ENCODE measurements at places on chromosomes 2 and 18.

DNA sequence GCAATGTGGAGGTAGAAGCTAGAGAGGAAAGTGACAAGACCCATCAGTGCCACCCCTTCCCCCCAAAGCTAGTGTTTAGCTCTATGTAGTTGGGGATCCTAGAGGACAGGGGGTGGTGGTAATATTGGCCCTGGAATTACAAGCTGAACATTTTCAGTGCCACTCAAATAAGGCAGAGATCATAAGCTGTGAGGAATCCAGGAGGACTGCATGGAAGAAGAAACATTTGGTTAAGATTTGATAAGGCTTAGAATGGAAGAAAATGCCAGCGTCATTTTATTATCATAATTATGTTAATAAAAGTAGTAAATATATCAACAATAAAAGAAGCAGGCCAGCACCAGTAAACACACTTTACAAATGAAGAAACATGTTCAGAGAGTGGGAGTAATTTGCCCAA, 33.7 kb downstream of the KCNK3 start:
- no peak for DNase-seq

DNA sequence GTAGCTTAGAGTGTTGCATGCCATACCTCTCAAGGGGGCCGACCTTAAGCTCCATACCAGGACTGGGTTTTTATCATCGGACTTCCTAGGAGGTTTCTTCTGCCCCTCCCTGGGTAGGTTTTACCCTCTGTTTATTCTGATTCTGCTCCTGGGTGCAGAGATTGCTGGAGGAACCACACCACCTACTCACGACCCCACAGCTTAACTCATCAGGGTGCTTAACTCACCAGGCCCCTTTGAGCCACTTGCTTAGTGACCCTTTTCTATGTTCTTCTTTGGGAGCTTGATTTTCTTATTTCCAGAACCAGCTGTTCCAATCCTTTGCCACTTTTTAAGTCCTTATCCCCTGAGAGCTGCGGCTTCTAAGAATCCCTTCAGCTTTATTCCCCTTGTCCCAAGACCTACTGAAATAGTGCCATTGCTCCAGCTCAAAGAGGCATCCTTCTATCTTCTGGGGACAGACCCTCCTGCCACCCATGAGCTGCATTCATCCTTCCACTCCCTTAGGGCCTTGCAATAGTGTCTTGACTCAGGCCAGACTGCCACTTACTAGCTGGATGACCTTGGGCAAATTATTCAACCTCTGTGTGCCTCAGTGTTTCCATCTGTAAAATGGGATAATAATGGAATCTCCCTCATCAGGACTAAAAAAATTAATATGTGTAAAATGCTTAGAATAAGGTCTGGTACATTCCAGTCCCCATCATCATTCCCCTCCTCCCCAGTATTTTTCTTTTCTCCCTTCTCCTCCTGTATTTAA, 5.8 kb downstream of the OXER1 start:
- DNase-seq = no peak

DNA sequence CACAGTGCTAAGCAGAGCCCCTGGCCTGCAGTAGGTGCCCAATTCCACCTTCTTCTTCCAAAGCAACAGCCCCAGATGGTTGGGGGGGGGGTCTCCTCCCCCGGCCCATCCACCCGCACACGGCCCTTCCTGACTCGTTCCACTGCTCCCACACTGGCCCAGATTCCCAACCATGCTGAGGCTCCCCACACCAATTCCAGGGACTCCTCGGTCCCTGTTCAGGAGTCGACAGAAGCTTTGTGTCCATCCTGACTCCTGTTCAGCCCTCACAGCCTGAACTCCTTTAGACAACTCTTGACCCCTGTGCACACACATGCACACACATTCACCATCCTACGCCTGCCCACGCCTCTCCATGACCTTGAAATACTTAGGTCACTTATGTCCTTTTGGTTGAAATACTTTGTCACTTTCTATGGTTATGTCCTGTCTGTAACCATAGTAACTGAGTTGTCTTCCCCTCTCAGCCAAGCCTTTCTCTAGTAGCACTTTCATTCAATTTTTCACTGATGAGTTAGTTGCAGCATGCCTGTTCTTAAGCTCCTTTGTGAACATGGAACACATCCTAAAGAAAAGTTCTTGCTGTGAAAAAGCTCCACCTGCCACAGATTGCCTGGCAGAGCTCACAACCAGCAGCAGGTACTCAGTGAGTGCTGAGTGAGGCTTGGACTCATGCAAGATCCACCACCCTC, 225.8 kb downstream of the SEPTIN10 start:
- DNase-seq = no peak

DNA sequence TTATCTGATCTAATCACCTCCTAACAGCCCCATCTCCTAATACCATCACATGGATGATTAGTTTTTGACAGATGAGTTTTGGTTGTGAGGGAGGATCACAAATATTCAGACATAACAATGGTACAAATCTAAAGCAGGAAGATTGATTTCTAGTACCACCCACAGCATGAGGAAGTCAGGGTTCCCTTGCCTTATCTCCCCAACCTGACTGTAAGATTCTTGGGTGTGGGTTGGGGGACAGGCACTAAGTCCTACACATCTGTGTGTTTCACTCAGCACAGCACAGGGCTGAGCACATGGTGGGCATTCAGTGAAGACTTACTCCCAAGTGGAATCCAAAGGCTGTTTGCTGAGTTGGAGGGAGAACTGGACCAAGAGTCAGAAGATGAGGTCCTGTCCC, 93.8 kb upstream of the CXCR4 start:
- no peak for DNase-seq

DNA sequence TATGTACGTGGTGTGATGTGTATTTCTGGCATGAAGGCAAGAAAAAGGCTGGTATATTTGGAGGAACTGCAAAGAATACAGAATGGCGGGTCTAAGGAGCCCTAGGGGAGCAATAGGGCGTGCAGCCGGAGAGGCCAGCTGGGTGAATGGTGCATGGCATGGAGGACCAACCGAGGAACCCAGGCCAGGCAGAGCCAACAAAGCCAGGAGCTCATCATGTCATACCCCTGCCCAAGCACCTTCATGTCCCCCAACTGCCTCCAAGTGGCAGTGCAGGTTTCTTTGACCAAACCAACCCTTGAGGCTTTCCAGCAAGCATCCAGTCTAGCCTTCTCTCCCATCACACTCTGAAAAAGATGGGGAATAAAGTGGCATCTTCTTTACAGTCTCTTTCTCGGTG, 8.9 kb upstream of the KCNK3 start:
- DNase-seq = no peak

DNA sequence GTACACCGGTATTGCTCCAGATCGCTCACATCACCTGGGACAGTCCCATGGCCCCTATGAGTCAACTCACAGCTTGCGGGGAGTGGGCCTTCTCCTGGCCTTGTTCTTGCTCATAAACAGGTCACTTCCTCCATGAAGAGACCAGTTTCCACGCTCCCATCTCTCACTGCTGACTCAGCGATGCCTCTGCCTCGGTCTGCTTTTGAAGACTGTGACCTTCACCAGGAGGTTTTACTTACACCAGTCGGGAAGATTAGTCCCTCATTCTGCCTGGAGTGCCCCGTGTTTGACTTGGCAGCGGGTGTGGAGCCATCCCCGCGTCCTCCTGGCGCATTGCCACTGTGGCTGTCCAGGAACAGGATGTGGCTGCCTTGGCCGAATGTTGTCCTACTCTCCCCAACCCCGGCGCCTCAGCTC, 159.8 kb downstream of the RHBDD1 start:
- DNase-seq = no peak

DNA sequence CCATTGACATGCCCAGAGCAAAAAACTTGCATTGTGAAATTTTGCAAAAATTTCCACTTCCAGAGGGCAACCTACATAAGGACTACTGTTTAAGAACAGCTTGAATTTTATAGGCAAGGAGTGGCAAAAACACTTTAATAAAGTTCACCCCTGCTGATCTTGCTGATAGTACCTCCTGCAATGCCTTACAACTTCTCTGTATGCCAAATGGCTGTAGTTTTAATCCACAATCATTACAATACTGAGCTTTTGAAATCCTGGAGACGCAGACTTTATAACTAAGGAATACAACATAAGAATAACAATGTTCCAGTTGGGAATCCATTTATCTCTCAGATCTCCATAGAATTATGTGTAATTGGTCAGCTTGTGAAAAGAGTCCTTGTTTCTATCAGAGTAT, 247.5 kb downstream of the KCNJ3 start:
- DNase-seq = no peak

- no peak for DNase-seq
These were observed 46.3 kb downstream of the C1QL2 start for GRCh38 chr2:119112230-119112629.

GRCh38 chr2:71989671-71990070, 158.0 kb downstream of the CYP26B1 start:
- no peak for DNase-seq

DNA sequence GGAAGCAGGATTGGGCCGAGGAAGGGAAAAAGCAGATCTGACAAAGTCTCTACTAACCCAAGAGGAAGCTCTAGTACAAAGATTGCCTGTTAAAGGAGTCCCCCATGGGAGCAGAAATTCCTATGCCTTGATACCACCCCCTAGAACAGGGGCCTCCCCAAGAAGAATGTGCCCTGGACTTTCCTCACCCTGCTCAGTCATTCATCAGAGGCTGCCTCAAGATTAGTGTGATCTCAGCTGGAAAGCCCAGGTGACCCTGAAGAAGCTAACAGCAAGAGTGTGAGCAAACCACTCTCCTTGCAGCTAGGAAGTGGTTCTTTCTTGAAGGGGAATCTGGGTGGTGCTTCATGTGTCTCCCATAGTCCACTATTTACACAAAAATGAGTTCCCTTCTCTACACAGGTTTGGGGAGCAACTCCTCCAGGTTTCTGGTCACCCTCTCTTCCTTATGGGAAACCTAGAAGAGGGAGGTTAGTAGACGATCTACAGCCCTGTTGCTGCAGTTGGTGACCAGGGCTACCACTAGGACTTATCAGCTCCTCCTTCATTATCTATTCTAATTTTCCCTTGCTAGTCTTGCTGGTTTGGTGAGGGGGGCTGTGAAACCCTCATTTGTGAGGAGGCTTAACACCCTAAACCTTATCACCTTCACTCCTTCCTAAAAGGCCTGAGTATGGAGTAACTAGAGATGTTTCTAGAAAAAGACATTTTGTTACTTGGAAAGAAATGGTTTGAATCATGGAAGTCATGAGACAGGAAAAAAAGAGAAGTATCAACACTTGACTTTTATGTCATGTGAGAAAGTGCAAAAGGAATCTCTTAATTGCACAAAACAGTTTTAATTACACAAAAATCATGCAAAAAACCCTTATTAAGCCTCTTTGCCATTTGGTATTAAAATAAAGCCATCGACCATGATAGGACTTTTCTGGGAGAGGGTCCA, 2.9 kb upstream of the WDR7 start:
- DNase-seq = no peak

DNA sequence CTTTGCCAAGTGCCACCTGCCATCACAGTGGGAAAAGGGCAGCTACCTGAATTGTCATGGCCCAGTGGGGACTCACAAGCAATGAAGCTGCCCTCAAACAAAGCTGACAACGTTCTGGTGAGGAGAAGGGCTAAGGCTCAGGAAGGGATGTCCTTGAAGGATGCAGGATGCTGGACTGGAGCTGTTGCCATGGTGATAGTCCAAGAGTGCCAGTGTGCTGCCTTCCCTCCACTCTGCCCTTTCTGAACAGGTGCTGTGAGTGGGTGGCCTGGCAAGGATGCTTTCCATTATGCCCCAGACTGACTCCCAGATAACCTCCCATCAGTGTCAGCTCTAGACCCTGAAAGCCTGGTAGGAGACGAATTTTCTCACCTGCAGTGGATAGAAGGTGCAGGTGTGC, 137.8 kb upstream of the GYPC start:
- DNase-seq = no peak
